ENCODE measurements at places on chromosomes 2 and 18. TPM values are rescaled to one million over a fixed set of nuclear protein-coding genes. Genes with fewer than 3 reads are reported as not detected.

- DNase-seq: no peak
Observed at GRCh38 chr18:25289001-25289631, 62.9 kb downstream of the ZNF521 start.

The KCNJ3 gene
- 0.70 TPM for total RNA-seq

The PAX3 gene
- total RNA-seq: not detected

DNA sequence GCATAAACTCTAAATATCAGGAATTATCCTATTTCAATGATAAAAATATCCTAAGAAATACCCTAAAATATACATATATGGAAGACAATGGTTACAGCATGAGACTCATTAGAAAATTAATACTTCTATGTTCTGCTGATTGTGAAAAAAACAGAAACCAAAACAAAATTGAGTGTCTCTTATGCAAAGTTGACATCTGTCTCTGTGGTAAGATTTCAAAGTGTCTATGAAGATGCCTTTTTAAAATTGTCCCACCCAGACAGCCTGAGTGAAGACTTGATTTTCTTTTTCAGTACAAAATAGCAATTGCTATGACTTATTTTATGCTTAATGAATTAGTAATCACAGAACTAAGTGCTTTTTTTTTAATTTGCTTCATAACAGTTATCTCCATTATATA, 1368.4 kb upstream of the LRRTM1 start:
- no peak for DNase-seq

DNA sequence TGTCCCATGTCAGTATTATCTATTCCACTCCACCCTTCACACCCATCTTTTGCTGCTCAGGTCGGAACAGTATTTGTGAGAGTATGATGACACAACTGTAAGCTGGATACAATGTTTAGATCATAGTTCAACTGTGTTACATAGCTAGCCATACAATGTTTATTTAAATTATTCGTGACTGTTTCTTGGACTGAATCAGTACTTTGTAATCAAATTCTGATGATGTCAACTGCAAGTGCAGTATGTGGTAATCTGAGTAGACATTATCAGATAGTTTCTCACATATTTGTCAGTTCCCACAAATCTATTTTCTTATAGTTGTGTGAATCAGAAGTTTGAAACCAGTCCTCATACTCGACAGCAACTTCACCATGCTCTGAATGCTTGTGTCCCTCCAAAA, 177.6 kb downstream of the ZNF407 start:
- no peak for DNase-seq

GRCh38 chr2:165827016-165827920, 33.2 kb upstream of the GALNT3 start:
- DNase-seq: no peak

Data from left colon (tissue), 2 donors.